ENCODE measurements at places on chromosomes 7 and 10.

GRCh38 chr7:148191391-148192065 is 399.0 kb upstream of the C7orf33 start:
- no peak for DNase-seq

- no peak for DNase-seq
These were observed 258.4 kb upstream of the SP8 start for GRCh38 chr7:21044913-21045568.

GRCh38 chr10:112298581-112298980 is 15.4 kb downstream of the TECTB start:
- no peak for DNase-seq

DNA sequence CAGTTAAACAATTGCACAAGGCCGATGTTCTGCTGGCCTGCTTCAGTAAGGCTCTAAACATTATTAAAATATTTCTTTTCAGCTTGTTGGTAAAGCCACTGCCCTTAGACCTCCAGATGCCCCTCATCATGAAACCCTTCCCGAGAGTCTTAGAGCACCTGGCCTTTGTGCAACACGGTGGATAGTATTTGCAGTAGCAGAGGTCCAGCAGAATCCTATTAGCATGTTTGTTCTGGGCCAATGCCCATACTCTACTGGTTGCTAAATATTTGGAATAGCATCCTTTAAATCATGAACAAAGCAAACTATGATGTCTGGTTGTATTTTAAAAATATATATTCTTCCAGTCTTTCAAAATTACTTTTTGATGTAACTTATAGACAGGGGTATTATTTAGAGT is 584.6 kb downstream of the CNTNAP2 start:
- DNase-seq: no peak

GRCh38 chr10:97426776-97427570 is 982 bp downstream of the PGAM1 start:
- DNase-seq: peak; percentile 15

- DNase-seq: no peak
These were observed 50.0 kb downstream of the CHST3 start for GRCh38 chr10:72014197-72014596.

Data from NCI-H526 (cell line).